ENCODE measurements at places on chromosomes 3 and 15.
A peak's percentile ranks its signal among the peaks of the same experiment; 100 is the strongest.

DNA sequence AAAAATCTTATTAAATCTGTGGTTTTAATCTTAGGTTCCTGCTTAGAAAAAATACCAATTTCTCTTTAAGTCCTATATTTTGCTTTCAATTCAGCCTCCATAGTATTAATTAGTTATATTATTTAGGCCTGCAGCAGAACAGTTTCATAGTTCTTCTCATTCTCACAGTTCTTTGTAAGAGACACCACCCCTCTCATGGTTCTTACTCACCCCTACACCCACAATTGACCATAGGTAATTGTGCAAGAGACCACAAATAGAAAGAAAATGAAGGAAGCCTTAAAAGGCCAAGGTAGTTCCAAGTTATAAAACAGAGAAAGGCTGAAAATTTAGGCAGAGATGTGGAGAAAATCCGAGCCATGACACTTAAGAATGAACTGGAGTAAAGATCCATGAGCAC lies 415.3 kb downstream of the TIGIT start:
- DNase-seq = peak; percentile 15

DNA sequence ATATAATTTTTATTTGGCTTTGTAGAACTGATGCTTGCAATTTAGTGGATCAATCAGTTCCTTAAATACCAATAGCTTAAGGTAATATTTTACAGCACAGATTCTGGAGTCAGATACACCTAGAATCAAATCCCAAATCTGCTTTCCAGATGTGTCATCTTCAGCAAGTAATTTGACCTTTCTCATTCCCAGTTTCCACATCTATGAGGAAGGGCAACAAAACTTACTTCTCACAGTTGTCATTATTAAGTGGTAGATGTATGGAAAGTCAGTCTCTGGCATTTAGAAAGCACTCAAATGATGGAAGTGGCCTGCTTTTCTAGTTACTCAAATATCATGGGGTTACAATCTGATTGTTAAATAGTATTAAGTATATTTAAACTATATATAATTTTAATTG lies 767.0 kb downstream of the CADM2 start:
- DNase-seq = no peak

DNA sequence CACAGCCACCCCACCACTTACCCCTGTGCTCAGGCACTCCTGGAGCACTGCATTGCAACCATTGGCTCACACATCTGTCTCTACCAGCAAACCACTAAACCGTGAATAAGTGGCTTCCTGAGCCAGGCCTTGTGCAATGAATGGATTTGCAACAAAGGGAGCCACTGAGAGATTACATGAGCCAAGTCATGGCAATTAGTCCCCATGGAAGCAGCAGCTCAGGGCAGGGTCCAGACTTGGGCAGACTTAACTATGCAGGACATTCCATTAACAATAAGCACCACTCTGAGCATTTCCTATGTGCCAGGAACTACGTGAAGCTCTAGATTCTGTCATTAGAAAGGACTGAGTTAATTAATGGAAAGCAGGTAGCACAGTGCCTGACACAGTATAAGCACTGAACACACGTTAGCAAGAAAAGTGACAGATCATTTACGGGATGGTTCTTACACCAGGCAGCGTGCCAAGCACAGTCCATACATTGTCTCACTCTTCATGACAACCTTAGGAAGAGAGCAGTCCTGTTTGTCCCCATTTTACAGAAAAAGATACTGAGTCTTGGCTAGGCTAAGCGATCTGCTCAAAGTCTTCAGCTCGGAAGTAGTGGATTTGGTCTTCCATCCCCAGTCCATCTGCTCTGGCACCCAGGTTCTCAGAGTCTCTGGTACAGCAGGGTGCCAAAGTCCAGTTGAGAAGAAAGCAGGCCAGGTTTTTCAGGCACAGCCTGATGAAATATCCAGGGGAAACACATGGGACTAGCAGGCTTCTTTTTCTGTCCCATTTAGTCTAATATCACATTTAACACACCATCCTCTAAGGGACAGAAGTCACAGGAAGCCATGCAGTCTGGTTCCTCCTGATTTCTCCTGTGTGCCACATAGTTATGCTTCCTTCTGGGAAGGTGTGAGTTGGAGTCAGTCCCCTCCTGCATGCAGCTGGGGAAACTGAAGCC lies 44.1 kb downstream of the LIPC start:
- DNase-seq = no peak

- peak; percentile 26 for DNase-seq
Observed at GRCh38 chr3:60552581-60552980, 698.7 kb downstream of the FHIT start.

GRCh38 chr3:132549890-132550578 lies 47.0 kb upstream of the ACKR4 start:
- no peak for DNase-seq

Measured in kidney glomerular epithelial cell (primary cell).